ENCODE measurements at places on chromosomes 11 and 22.
A peak's percentile ranks its signal among the peaks of the same experiment; 100 is the strongest.

DNA sequence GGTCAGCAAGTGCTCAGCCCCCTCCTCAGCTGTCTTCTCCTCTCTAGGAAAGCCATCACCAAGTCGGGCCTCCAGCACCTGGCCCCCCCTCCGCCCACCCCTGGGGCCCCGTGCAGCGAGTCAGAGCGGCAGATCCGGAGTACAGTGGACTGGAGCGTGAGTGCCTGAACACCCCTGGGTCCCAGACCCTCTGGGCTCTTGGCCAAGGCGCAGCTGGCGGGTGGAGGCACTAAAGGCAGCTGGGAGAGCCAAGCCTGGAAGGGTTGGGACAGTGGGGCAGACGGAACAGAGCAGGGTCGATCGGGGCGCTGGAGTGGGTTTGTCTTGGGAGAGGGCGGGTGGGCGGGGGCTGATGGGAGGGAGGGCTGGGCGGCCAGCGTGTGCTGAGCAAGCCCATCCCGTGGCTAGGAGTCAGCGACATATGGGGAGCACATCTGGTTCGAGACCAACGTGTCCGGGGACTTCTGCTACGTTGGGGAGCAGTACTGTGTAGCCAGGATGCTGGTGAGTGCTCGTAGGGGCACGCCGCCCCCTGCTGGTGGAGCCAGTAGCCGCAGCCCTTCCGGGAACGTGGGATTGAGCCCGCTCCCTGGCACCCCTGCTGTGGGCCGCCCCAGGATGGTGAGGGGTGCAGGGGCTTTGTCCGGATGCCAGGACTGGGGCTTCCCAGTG is 14.1 kb upstream of the MDK start:
- peak; percentile 63 for DNase-seq

- no peak for DNase-seq
These were observed 18.7 kb downstream of the LDLRAD3 start for GRCh38 chr11:35962369-35963138.

DNA sequence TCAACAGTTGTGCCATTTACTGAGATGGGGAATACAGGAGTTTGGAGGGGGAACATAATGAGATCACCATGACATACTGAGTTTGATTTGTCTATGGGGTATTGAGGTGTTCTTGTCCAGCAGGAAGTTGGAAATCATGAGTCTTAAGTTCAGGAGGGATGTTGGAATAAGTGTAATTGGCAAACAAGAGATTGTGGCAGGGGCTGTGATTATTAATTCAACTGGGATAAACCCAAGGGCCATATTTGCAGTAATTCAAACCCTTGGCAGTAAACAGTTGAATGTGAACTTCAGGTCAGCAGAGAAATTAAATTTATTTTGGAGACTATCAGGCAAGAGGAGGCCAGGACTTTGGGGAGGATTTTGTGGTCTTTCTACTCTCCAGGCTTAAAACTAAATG is 33.4 kb downstream of the ADM start:
- no peak for DNase-seq

- no peak for DNase-seq
These were observed 1197.5 kb upstream of the TENM4 start for GRCh38 chr11:80638296-80638695.

GRCh38 chr11:65262776-65263175 is 1.0 kb downstream of the POLA2 start:
- no peak for DNase-seq

DNA sequence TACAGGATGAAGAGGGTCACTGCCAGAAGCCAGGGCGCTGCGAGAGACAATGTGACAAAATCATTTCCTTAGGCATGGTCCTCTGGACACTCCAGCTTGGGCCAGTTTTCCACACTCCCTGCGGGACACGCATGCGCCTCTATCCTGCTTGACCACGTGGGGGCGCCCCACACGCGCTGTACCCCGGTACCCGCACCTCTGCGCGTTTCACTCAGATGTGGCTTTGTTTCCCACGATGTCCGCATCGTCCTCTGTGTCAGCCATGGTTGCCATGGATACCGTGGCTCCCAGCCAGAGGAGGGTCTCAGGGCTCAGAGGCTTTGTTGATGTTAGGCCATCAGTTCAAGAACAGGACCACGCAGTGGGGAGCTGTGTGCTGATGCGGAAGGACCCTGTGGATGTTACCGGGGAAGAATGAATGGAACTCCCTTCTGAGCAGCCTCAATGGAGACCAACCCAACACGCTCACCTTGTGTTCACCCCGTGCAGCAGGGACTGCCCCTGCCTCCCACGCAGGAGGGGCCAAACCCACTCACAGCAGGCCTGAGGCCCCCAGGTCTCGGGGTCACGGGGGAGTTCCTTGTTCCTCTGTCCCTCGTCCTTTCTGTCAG is 101.1 kb upstream of the SLC22A12 start:
- no peak for DNase-seq

- no peak for DNase-seq
These were observed 120.0 kb upstream of the LDLRAD3 start for GRCh38 chr11:35823742-35824298.

GRCh38 chr11:133040289-133040900 is 491.9 kb downstream of the OPCML start:
- DNase-seq = no peak

DNA sequence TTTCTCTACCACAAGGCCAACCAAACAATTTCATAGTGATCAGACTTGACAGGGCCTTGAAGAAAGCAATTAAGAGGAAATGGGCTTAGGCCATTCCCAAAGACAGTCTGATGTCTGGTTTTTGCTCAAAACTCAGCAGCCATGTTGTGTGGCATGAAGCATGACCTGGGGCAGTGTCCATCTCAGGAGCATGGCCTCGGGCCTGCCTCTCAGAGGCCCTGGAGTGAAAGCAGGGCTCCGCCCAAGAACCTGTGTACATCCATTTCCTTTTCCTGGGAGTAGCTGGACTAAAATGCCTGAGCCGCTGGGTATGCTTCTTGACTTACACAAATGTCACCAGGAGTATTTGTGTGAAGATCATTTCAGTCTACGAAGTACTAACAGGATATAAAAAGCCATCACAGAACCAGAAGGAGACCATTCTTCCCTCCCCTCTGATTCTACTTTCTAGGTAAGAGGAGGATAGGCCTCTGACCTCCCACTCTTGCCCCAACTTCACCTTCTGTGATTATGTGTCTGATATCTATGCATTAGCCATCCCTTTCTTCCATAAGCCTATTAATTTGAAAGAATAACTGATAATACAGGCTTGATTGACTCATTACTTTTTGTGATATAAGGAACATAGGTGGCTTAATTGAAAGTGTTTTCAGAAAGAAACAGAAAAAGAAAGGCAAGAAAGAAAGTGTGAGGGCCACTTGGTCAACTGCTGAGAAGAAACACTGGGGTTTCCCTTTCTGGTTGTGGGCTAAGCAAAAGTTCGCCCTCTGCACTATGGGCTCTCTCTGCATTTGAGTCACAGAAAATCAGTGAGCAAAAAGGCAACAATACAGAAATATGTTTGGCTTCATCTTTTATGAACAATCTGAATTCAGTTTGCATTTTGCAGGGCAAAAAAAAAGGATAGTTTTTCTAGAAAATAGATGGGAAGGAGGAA is 188.6 kb upstream of the MTMR2 start:
- no peak for DNase-seq

DNA sequence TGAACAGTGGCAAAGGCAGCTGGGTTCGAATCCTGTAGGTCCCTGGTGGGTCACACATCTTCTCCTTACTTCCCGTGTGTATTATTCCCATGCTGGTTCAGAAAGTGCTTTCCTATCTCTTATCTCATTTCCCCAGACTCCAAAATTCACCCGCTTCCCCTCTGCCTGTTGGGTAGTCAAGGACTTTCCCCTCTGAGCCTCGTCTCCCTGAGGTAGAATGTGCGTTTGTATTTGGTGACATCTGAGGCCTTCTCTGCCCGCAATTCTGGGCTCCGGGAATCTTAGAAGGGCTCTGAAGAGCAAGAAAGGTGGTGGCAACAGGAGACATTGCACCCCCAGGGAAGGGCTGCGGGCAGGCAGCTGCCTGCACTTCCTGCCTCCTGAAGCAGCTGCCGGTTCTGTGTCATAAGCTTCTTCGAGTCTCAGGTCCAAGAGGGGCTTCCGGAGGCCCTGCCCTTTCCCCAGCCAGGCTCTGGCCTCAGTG is 5.9 kb downstream of the LRRC32 start:
- DNase-seq = no peak

GRCh38 chr11:69721106-69721505 is 17.3 kb upstream of the FGF19 start:
- DNase-seq = no peak

- DNase-seq = no peak
These were observed 324.3 kb downstream of the OPCML start for GRCh38 chr11:133207995-133208394.

DNA sequence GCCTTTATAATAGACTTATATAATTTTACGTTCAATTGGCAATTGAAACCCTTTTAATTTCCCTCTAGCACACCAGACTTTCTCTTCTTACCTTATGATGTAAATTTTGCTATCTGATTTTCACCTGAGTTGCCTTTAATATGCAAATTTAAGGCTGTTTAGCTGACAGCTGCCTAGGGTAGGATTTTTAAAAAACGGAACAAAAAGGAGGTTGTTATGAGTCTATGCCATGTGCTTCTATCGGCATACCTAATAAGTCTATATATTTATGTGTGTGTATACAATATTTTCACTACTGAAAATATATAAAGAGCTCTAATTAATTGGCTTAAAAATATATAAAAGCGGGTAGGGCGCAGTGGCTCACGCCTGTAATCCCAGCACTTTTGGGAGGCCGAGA is 11.8 kb upstream of the SELENOH start:
- DNase-seq = no peak

DNA sequence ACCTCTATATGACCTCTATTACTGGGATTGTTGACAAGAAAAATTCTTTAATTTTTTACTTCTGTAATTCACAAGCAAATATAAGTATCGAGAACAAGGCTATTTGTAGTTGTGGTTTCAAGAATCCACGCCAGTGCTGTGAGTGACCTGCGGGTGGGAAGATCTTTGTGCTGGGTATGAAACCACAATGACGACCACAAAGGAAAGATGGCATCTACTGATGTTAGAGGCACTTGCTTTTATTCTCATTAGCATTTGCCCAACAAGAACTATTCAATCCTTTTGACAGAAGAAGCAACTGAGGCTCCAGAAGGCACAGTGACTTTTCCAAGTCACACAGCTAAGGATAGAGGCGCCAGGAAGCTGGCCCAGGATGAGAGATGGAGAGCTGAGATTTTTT is 1054.9 kb downstream of the TBC1D22A start:
- no peak for DNase-seq

DNA sequence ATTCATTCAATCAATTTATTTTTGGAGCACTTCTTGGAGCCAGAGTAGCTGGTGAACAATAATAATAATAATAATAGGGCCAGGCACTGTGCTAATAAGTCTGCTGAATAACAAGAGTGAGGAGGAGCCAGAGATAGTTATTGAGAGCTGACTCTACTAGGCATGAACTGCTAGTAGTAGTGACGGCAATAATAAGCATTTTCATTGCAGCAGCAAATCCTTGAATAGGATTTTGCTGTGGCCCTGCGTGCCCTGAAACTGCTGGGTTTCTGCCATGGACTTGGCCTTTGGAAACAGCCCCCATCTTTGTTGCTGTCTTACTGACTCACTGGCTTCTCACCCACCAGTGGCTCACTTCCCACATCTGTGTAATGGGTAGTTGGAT is 545.9 kb downstream of the MIAT start:
- no peak for DNase-seq

DNA sequence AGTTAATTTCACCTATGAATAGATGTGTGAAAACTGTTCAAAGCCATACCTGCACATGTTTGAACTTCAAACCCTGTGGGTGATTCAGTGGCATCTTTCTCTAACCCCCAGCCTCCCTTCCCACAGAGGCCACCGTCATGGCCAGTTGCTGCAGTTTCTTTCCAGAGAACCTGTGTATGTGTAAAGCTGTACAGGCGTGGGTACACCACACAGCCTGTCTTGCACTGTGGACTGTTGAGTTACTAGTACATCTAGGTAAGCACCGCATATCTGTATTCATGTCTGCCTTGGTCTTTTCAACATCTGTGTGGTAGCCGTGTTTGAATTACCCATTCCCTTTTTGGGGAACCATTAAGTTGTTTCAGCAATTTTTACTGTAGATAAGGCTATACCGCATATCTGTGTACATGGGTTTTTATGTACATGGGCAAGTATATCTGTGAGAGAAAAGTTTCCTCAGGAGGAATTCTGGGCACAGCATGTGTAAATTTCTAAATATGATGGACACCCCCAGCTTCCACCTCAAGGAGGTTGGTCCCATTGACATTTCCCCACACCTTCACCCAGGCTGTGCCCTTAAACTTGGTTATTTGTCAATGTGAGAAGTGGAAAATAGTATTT is 13.9 kb downstream of the NEAT1 start:
- DNase-seq = no peak

DNA sequence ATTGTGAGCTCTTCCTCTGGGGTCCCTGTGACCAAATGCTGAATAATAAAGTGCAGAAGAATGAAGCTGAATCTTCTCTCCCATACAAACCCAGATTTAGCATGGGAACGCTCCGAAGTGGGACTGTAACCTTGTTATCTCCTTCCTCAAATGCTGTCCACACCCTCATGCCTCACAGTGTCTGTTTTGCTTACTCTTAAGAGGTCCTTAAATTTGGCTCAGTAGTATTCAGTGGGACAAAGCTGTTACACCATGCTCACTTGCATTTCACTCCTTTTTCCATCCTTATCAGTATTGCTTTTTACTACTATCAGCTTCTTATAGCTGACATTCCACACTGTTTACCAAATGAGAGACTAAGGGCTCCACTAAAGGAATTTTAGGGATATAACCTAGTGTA is 13.8 kb upstream of the AMOTL1 start:
- DNase-seq = no peak
